Activated CD8-positive, alpha-beta memory T cell treated with anti-CD3 and anti-CD28 coated beads for 48 hours (primary cell): ENCODE measurements at places on chromosomes 6 and 20.

GRCh38 chr6:156849806-156850205, 72.6 kb downstream of the ARID1B start:
- no peak for DNase-seq

DNA sequence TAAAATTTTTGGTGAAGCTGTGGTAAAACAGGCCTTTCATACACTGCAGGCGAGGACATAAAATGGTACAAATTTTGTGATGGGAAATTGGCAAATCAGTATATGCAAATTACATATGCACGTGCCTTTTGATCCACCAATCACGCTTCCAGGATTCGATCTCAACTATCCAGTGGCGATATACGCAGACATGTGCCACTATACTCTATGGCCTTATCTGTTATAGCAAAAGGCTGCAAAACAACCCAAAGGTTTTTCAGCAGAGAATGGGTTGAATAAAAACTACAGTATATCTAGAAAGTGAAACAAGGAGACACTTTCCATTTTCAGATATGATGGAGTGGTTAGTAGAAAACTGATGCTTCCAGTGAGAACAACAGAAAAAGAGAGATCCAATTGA, 41.9 kb upstream of the ERVFRD-1 start:
- DNase-seq = no peak

- no peak for DNase-seq
These were observed 84.5 kb downstream of the DNAH8 start for GRCh38 chr6:38799529-38800184.

GRCh38 chr6:69398729-69399128, 398.1 kb downstream of the LMBRD1 start:
- DNase-seq = no peak

- no peak for DNase-seq
These were observed 208.1 kb downstream of the OGFRL1 start for GRCh38 chr6:71496722-71497033.

GRCh38 chr6:6843777-6844176, 255.3 kb downstream of the LY86 start:
- no peak for DNase-seq

- DNase-seq = no peak
These were observed 1.1 kb downstream of the ATP6V1G2 start for GRCh38 chr6:31545291-31545690.

- DNase-seq = no peak
These were observed 392.9 kb upstream of the IMPG1 start for GRCh38 chr6:76465410-76465809.

- DNase-seq = no peak
These were observed 8.9 kb downstream of the MANBAL start for GRCh38 chr20:37298190-37298939.

DNA sequence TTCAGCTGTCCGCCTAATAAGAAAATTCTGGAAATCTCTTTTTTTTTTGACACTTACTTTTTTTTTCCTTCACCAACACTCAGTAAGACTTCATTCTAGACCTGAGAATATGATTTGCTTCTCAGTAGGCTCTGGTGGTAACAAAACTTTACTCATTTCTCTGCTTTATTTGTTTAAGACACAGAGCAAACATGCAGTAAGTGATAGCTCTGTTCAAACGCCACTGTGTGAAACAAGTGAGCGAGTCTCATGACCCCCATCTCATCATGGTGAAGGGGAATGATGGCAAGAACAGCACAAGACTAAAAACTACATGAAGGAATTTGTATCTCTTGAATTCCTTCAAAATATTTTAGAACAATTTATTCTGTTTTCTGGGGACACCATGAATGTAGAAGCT, 541.6 kb upstream of the POU3F2 start:
- no peak for DNase-seq

DNA sequence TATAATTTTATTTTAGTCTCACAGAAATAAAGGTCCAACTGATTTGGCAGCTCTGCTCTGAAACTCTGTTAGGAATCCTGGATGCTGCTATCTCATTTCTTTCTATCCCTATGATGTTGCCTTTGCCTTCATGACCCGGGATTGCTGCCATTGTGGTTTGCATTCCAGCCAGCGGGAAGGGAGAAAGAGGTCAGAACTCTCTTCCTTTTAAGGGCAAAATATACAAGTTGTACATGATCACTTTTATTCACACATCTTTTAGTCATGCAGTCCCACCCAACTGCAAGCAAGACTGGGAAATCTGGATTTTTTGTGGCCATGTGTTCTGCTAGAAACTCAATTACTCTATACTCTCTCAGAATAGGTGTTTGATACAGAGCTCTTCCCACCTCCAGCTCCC, 263.1 kb upstream of the ZFP64 start:
- DNase-seq = no peak

DNA sequence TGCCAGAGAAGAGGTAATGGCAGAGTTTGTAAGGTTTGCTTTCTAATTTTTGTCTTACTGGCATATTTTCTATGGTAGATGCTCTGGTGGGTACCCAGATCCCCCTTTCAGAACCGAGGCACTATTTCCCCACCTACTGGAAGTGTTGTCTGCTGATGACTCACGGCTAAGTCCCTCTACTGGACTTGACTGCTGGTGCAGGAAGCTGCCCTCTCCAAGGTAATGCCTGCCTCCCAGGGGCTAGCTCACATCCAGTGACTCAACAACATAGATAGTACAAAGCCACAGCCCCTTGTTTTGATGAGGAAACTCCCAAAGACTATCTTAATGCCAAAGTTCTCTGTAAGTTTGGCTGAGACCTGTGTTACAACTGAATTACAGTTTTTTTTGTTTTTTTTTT, 285.4 kb upstream of the FLRT3 start:
- DNase-seq = no peak

GRCh38 chr20:10501402-10501801, 66.3 kb downstream of the SLX4IP start:
- DNase-seq = no peak

- no peak for DNase-seq
These were observed 24.5 kb downstream of the TENT5A start for GRCh38 chr6:81727876-81728517.

- no peak for DNase-seq
These were observed 157.6 kb downstream of the MCHR2 start for GRCh38 chr6:99836471-99836870.

DNA sequence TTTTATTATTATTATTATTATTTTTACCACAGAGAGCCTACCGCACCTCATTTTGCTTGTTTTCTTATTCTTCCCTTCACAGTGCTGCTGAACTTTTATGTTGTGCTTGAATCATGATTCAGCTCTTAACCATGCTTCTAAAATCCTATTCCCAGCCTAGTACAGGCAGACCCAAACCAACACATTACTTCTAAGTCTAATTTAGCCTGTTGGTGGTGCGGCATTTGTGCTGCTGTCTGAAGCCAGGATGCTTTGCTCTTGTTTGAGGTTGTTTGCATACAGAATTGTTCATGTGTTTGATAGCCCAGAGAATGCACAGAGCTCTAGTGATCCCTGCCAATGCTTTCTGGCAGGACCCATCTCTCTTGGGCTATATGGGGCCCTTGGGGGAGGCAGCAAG, 213.5 kb upstream of the KCNG1 start:
- no peak for DNase-seq

DNA sequence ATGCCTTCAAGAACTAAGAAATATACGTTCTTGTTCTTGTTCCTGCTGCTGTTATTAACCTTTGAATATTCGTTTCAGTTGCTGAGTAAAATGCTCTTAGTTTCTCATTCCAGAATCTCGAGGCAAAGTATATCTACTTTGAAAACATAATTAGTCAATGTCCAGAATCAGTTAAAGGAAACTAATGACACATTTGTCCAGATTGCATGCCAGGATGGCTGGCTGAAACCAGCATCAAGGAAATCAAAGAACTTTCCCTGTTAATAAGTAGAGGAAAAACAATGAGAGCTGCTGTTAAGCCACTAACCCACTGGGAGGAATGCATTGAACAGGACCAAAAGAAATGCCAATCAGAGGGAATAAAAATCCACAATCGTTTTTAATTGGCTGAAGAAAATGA, 196.9 kb downstream of the ALDH8A1 start:
- no peak for DNase-seq

- DNase-seq = no peak
These were observed 10.6 kb downstream of the CTCFL start for GRCh38 chr20:57514273-57514751.

DNA sequence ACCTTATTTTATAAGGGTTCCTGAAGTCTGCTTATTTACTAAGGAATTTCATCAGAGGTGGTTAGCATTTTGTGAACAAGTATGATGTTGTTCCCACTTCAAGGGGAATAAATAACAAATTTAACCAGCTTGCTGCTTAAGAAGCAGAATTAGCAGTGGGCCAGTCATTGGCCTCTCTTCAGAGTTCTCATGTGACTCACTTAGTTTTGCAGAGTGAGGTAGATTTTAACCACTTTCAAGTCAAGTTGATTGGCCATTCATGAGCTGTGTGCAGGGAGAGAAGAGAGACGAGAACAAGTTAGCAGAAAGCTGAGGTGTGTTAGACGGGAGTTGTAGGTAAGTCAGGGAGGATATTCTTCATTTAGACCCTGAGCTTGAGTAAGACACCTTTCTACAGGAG, 18.1 kb downstream of the TOP1 start:
- no peak for DNase-seq

DNA sequence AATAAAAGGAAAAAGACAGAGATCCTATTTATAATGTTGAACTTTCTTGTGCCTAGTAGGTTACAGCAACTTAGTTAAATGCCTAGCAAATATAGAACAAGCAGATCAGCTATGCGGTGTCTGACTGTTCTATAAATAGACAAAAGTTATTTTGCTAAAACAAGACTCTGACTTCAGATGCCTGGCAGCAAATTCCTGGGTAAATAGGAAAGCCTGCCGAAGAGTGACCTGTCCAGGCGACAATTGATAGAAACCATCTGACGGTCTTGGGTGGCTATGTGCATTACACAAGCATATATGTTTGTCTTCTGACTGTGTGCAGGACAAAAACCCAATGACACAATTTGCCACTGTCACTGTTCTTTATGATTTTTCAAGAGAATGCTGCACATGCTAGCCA, 38.0 kb upstream of the PDE10A start:
- DNase-seq = no peak

DNA sequence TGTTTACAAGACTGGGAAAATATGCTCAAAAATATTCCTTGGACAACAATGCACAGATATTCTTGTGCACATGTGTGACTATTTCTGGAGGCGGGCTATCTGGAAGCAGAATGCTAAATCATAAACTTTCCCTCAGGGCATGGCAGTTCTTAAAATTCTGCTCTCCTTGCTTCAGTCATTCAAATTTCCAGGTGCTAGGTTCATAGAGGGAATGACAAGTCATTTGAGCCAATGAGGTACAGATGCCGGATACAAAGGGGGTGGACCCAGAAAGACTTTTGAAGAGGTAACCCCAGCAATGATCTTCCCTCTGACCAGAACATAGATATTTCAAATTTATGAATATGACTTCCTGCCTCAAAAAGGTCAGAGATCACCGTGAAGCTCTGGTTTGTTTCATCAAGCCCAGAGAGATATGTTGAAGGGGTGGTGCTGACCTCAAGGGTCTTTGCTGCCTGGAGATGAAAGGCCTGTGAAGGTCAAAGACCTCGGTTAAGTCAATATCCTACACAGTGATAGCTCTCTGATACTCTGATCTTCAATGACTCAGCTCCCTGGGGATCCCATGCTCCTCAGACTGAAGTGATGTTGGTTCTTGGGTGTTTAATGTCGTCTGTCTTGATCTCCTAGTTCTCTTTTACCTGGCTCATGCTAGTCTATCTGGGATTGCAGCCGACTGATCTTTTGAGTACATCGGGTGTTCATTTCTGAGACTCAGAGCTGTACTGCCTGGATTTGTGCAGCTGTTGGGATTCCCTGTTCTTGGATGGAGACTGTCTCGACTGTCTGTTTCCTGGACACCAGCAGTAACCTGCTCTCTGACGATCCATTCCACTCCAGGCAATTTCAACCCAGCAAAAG, 47.5 kb upstream of the TSHZ2 start:
- DNase-seq = no peak

- no peak for DNase-seq
These were observed 4.7 kb upstream of the LTV1 start for GRCh38 chr6:143838395-143838794.

- DNase-seq = no peak
These were observed 84.1 kb downstream of the SNX5 start for GRCh38 chr20:17884307-17885003.

- DNase-seq = no peak
These were observed 20.4 kb upstream of the UNC93A start for GRCh38 chr6:167270499-167271311.

DNA sequence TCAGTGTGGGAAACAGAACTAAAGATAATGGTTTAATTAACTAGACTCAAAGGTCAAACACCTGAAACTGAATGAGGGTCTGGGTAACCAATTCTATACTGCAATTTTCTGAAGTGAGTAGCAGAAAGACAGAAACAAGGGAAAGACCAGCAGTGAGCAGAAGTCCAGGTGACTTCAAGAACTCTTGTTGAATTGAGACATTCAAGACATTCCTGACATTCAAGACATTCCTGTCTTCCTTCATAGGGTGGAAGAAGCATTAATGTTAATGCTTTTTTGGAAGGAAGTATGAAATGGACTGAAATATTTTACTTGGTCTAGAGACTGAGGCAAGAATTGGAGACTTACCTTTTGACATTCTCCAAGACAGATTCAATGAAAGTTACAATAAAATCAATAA, 529.9 kb upstream of the MMS22L start:
- DNase-seq = no peak

DNA sequence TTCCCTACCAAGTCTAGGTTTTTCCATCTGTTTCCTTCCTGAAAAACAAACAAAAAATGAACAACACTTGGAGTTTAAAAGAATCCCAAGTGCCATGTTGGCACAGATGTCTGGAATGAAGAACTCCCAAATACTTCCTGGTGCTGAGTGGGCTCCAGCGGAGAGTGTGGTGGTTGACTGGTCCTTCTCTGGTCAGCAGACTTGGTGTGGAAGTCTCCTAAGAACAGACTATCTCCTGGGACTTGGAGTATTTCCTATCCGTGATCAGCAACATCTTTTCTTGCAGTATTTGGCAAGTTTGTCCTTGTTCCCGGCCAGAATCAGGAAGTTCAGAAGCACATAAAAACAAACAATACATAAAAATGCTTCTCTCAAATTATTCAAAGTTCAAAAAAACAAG, 154.1 kb downstream of the MTFR2 start:
- DNase-seq = no peak

DNA sequence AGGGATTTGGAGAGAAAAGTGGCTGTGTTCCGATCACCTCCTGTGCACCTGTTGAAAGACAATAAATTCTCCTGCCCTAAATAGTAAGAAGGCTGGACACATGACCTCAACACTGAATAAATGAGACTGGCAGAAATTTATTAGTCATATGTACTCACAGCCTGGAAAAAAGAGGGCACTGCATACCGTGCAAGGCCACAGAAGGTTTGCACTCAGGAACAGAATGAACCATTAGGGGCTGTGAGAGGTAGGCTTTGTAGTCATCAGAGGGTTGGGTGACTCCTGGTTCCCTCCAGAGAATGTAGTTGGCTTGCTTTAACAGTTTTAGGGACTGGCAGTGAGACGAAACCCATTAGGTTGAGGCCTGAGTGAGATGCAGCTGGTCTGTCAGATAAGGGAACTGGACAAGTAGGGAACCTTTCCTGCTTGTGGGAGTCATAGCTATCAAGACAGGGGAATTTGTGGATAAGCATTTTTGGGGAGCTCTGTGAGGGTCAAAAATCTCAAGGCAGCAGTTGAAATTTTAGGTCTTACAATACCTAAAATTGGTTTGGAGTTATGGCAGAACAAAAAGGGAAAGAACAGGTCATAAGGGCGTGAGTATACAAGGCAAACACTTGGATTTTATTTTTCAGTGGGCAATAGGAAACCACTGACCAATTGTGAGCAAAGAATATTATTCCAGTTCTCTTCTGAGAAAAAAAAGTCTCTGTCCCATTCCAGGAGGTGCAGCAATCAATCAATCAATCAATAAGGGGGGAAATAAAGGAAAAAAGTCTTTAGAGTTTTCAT, 67.9 kb upstream of the BTN3A2 start:
- no peak for DNase-seq

GRCh38 chr6:35059596-35060345, 81.4 kb downstream of the TCP11 start:
- DNase-seq = no peak
